ENCODE measurements at places on chromosomes 4 and X.

DNA sequence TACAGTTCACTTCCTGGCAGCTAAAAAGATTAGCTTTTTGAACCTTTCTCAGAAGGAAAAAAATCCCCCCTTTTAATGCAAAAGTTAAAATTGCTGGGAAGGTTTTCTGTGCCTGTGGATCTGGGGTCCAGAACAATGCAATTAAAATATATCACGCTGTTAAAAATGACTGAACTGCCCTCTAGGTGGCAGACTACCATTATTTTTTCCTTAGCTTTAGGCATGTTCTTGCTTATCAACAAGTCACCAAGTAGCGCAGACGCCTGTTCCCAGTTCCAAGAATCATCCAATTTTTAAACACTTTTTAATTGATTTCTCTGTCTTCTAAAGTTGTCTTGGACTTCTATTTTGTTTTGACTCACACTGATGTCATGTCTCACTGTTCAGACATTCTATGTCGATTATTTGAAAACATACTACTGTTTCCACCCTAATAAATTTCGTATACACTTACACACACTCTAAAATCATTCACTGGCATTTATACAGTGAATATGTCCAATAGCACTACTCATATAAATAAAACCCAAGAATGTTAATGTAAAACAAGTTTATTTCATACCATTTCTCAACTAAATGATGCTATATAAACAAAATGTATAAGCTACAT, 661.6 kb downstream of the RAPGEF2 start:
- DNase-seq: no peak

GRCh38 chrX:154477891-154478477, 1.1 kb downstream of the LAGE3 start:
- peak; percentile 69 for DNase-seq

- DNase-seq: no peak
Observed at GRCh38 chr4:167274351-167274750, 40.1 kb upstream of the SPOCK3 start.

DNA sequence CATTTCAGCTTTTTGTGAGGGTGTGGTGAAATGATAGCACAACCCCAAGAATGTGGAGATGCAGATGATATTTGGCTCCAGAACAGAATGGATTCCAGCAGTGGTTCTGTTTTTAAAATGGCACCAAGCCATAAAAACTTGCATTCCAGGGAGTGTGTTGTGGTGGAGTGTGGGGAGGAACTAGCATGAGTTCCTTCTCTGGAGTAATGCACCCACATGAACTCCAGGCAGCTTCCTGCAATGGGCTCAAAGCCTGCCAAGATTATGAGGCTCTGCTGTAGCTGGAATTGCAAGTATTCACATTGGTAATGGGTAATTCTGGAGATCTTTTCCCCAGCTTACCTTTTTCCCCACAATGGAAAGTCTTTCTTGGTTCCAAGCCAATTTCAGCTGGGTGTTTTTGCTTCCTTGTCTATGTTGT, 161.4 kb downstream of the RAB28 start:
- no peak for DNase-seq

DNA sequence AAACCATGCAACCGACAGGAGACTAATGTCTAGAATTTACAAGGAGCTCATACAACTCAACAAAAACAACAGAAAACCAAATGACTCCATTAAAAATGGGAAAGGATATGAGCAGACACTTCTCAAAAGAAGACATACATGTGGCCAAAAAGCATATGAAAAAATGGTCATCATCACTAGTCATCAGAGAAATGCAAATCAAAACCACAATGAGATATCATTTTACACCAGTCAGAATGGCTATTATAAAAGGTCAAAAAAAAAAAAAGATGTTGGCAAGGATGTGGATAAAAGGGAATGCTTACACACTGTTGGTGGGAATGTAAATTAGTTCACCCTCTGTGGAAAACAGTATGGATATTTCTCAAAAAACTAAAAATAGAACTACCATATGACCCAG, 50.5 kb upstream of the CHRDL1 start:
- no peak for DNase-seq

GRCh38 chr4:142416121-142416520, 430.0 kb downstream of the INPP4B start:
- DNase-seq: no peak

DNA sequence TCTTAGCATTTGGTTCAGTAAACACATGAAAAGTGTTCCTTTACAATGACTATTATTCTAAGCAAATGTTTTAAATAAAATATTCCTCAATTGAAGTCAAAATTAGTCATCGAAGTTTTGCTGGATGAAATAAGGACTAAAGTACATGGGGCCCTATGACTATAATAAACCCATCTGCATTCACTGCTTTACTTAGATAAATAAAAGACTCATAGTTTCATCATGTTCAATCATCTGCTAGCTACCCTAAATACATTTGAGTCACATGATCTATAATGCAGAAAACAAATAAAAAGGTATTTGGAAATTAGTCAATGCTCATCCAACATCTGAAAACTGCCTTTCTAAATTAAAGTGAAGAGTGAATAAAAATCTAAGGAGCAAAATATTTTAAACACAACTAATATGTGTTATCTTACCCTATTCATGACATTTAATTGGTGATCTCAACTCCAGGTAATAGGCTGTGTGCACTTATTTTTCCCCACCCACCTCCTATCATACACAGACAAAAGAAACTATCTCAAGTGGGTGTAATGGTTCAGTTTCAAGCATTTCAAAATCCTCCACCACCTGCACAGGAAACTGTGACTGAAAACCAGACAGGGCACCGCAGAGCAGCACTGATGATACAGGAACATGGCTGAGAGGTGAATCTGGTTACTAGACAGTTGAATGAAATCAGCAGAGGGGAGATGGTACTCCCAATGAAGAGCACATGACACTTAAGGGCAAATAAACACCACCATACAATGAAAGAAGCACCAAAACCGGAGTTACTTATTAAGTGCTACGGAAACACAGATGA, 78.6 kb downstream of the CAMK2D start:
- no peak for DNase-seq

DNA sequence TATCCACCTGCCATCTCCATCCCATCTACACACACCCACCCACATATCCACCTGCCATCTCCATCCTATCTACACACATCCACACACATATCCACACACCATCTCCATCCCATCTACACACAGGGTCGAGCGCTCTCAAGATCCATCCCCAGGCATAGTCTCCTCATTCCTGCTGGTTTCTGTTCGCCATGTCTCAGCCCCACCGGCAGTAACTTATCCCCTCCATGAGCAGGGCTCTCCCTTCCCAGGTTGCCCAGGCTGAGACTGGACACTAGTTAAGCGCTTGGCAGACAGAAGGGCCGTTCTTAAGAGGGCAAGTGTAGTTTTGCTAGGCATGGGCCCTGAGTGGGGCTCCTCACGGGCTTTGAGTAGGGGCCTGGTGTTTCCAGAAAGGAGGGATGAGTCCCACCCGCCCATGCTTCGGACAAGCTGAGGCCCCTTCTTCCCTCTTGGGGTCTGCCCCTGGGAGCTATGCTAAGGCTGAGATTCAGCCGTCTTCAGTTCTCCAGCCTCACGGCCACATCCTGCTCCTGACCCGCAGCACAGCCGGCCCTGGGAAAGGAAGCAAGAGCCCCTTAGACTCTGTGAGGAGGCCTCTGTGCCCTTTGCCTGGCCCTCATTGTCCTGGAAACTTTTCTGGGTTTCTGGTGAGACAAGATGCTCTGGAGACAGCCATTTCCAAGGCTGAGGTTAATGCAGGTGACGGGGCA, 20.4 kb downstream of the TMEM271 start:
- peak; percentile 54 for DNase-seq

GRCh38 chr4:96094183-96094582, 254.3 kb downstream of the PDHA2 start:
- DNase-seq: no peak

DNA sequence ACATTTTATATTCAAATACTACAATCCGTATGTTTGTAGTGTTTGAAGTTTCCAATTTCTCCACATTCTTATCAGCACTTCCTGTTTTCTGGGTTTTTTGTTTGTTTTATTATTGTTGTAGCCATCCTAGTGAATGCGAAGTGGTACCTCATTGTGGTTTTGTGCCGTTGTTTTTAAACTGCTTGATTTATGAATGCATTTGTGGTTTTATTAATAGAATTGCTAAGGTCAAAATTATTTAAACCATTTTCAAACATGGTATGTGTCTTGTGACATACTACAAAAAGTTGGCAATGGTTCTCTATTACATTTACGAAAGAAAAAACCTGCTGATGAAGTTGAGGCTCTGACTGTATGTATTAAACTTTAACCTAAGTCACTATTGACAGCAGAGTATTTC, 780.0 kb upstream of the MAGEB2 start:
- DNase-seq: no peak

DNA sequence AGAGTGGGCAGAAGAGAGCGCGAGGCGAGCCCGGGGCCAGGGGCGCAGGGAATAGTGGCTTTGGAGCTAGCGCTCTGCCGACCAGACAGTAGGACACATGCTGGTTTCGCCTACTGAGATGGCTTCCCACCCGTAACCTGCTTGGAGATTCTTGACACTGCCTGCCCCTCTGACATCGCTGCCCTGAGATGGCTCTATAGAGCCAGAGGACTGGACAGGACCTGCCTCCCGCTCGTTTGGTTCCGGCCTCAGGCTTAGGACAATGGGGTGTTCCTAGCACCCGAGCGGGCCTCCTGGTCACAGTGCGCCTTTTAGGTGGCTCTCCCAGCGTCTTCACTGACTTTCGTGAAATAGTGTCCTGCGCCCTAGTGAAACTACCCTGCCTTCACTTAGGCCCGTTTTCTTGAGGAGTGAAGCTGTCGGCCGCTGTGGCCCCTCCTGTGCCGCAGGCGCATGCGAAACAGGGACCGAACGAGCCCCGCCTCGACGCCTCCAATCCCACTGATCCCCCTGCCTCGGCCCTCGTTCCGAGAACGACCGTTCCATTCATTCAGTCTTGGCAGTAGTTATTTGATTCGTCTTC, 608 bp downstream of the TAF1 start:
- no peak for DNase-seq

DNA sequence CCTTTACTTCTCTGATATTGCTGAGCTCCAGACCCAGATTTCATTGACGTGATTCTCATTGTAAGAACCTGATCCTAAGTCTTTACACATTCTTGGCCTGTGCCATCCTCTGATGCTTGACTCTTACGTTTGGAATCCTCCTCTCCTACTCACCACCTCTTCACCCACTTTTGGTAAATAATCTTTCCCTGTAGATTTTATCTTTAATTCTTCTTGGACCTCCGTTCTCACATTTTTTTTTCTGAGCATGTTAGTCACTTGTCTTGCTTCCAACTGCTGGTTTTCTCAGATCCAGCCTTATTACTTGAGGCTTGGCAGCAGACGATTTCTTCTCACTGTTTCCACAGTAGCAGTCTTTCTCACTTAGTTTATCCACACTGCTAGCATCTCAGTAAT, 12.4 kb upstream of the SH3RF1 start:
- no peak for DNase-seq

DNA sequence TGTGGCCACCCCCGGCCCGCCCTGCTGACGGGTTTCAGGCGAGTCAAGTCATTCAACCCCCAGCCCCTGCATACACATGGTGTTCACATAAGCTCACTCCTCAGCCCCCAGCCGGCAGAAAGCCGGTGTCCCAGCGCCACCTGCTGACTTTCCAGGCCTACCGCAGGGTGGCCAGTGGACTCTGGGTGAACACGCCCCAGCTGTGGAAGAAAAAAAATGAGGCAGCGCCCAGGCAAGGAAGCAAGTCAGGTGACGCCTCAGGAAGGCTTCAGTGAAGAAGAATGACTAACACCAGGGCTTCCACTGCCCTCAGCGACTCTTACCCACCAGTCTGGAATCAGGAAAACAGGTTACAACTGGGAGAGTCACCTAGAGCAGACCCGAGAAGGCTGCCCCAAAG, 15.8 kb downstream of the BCAP31 start:
- DNase-seq: peak; percentile 80

GRCh38 chrX:110159235-110159634, 156.3 kb downstream of the TMEM164 start:
- DNase-seq: no peak

GRCh38 chr4:27215220-27215826, 354.7 kb downstream of the STIM2 start:
- no peak for DNase-seq

- no peak for DNase-seq
Observed at GRCh38 chr4:88982757-88983156, 74.2 kb downstream of the FAM13A start.

DNA sequence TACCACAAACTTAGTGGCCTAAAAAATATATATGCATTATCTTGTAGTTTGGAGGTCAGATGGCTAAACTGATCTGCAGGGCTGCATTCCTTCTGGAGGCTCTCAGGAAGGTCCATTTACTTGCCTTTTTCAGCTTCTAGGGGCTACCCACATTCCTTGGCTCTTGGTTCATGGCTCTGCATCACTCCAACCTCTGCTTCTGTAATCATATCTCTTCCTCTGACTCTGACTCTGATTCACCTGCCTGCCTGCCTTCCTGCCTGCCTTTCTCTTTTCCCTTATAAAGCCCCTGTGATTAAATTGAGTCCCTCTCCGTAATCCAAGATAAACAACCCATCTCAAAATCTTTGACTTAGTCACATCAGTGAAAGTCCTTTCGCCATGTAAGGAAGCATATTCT, 25.0 kb upstream of the FRMPD4 start:
- no peak for DNase-seq

GRCh38 chr4:155099231-155099630, 109.2 kb upstream of the NPY2R start:
- DNase-seq: no peak

GRCh38 chr4:54231768-54232688, 2.9 kb downstream of the PDGFRA start:
- DNase-seq: peak; percentile 88

DNA sequence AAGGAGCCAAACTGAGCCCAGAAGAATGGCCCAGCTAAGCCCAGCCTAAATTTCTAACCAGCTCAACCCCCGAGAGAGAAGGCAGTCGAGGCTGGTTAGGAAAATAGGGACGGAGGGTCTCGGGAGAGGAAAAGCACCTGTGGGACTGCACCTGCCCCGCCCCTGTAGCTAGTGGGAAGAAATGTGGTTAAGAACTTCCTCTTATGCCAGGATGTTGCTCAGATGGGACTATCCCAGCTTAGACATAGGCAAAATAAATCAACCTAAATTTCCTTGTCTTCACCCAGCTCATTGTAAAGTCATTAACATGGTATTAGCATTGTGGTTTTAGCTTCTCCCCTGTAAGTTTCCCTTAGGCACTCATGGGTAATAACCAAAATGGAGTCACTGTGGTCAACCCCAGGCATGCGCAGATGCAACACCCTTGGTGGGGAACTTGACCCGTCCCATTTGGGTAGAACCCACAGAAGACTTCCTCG, 86.8 kb downstream of the ZNF718 start:
- no peak for DNase-seq

DNA sequence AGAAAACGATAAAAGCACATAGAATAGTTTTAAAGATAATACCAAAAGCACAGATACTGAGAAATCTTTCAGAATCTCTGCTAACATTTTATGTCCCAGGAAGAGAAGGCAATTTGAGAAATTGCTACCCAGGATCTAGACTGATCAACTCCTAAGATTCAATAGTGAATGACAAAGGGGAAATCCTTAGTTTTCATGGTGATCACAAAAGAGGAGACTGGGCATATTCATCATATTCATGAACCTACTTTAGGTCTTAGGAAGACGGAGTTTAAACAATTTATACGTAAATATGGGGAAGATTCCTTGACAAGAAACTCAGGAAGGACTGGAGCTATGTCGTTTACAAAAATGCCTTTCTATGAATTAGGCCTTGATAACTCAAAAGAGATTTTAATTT, 87.3 kb downstream of the SHISA3 start:
- no peak for DNase-seq

- no peak for DNase-seq
Observed at GRCh38 chr4:54959651-54960116, 165.7 kb downstream of the KDR start.

All from coronary artery (tissue), 2 donors.